ENCODE measurements at places on chromosomes 7 and 10.

GRCh38 chr7:106610996-106611886 is 49.7 kb downstream of the CCDC71L start:
- DNase-seq = no peak

DNA sequence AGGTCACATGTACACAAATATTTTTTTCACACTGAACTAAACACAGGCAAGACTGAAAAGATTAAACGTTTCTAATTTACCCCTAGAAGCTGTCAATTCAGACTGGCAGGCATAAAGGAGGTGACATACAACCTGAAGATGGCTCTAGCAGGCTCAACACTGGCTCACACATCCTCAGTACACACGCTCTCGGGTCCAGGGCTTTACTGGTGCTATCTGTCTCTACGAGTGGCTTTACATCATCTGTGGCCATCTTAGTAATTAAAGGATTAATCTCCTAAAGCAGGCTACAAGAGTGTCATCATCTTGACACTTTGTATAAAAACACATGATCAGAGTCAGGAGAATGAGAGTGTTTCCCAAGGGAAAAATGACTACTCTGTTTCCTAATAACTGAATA is 57.3 kb downstream of the COPG2 start:
- DNase-seq = no peak

GRCh38 chr7:157150882-157151281 is 12.2 kb downstream of the UBE3C start:
- DNase-seq = no peak

- DNase-seq = no peak
Measured at GRCh38 chr10:3879073-3879472, 94.1 kb upstream of the KLF6 start.

DNA sequence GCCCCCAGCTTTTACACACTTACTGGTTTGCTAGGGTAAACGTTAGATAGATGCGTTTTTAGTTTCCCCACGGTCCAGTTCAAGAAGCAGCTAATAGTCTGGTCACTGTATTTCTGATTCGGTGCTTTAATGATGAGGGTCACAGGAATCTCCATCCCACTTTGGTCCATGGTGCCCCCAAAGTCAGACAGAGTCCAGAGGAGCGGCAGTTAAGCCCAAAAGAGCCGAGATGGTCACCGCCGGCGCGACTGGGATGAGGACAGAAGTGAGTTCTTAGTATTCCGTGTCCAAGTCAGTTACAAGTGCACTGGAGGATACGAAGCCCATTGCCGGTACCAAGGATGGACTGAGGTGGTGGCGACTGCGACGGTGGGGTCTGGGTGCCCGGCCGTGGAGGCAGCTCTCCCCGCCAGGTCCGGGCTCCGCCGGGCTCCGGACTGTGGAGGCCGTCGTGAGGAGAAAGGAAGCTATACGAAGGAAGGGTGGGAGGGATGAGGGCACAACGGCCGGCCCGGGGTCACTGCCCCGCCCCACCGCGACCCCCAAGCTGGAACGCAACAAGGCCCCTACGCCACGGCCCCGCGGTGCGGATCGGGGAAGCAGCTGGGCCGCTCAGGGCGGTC is 663 bp downstream of the HERPUD2 start:
- DNase-seq = no peak

DNA sequence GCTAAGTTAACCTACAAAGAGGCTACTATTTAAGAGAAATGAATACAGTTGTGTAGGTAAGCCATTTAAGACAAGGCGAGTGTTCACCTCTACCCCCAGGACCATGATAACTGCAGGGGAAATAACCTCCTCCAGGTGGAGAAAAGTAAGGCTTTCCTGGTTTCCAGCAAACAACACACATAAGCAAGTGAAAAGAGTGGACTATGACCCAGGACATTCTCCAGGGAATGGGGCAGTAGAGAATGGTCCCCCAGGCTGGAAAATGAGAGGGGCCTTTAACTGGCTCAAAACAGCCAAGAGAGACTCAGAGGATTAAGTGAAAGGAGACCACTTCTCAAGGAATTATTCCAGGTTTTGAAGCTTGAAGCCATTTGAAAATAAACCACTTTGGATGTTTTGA is 101.0 kb upstream of the GJD4 start:
- no peak for DNase-seq

- DNase-seq = no peak
Measured at GRCh38 chr10:103550229-103550628, 56.7 kb downstream of the NEURL1 start.

DNA sequence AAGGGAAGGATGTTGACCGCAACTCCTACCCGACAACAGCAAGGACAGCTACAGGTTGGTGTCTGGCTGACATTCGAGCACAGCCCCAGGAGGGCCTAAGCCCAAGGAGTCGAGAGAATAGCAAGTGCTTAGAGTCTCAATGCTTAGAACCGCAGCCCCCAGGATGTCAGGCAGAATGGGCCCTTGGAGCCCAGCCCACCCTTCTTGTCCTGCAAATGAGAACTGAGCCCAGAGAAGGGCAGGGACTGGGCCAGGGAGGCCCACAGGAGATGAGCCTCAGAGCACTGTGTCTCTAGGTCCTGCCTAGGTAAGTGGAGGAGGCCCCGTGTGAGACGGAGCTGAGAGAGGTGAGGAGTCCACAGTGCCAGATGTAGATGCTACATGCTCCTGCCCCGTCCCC is 173.3 kb upstream of the ZMIZ1 start:
- DNase-seq = no peak

Measured in activated CD8-positive, alpha-beta memory T cell treated with anti-CD3 and anti-CD28 coated beads, Interleukin-2, amount 50 U/mL, for 4 hours (primary cell).